ENCODE measurements at places on chromosomes 5 and 9.
A peak's percentile ranks its signal among the peaks of the same experiment; 100 is the strongest.

DNA sequence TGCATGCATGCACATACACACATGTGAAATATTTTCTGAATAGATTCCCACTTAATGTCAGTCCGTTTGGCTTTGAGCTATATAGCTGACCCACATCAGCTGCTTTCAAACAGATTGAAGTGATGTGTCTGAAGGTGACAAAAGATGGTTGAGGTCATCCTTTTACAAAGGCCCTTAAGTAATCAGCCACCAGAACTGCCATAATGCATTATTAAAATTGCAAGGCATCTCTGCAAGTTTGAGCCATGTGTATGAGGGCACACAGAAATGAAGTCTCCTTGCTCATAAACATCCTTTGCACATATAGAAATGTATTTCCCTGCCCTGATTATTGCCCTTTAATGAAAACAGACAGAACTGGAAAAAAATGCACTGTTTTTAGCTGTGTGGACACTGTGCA is 1043.0 kb upstream of the C9orf72 start:
- DNase-seq: no peak

GRCh38 chr5:115979201-115980041 is 17.1 kb downstream of the LVRN start:
- DNase-seq: peak; percentile 67

DNA sequence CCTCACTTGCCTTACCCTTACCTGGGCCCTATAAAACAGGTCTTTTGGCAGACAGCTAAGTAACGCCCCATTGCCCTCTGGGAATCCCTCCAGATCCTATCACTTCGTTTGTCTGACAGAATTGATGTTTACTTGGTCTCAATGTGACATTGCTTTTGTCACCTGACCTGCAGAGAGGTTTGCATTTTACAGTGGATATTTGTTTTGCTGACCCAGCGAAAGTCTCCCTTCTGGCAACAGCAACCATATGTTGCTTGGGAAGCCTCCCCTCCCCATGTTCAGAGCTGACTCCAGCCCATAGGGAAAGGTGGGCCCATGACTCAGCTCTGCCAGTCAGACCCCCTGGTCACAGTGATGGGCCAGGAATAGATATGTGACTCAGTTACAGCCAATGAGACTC is 54.0 kb upstream of the LARP1 start:
- DNase-seq: no peak

DNA sequence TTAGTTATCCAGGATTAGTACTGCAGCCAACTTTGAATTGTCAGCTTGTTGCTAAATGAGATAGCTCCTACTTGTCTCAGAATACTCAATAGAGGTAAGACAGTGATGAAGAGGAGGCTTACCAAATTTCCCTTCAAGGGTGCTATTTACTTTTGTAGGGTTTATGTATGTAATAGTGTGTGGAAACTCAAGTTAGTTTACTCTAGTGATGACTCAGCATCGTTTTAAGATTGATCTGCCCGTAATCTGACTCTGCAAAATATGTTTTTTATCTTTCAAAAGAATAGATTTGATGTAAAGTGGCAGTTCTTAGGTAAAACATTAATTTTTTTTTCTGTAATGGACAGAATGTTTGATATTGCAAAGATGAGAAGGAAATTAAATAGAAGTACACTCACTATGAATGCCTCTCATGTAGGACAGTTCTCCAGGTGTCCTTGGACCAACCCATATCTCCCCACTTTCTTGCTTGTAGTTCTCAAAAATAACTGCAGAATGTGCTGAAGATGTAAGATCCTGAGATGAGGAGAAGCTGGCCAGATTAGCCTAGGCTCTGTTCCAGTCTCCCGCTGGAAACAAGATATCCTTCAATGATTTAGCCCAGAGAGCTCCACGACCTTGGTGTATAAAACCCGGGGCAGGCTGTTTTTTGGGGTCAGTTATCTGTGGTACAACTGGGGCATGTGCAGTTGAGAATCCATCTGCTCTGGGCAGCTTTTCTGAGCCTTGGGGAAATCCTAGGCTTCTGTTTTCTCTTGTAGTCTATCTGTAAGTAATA is 24.4 kb upstream of the MROH2B start:
- no peak for DNase-seq

- DNase-seq: no peak
Observed at GRCh38 chr5:31479706-31480105, 52.2 kb downstream of the DROSHA start.

DNA sequence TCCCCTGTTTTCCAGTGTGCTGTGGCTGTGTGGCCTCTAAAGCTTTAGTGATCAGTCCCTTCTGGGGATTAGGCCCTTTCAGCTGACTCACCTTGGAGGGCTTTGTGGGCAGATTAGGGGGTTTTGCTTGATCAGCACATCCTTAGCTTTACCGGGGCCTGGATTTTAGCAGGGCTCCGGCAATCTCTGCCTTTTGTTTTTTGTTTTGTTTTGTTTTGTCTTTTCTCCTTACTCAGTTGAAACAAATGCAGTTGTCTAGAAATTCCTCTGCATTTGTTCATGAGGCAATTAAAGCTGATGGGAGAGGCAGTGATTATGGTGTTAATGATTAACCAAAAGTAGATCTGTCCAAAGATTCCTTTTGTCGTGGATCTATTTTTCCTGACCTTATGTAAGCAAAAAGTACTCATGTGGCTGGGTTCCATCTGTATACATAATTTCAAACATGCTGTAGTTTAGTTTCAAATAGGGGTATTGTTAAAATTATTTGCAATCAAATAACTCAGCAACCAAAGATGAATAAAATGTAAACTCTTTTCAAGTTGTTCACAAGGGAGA is 5.2 kb upstream of the TDRD7 start:
- DNase-seq: no peak

DNA sequence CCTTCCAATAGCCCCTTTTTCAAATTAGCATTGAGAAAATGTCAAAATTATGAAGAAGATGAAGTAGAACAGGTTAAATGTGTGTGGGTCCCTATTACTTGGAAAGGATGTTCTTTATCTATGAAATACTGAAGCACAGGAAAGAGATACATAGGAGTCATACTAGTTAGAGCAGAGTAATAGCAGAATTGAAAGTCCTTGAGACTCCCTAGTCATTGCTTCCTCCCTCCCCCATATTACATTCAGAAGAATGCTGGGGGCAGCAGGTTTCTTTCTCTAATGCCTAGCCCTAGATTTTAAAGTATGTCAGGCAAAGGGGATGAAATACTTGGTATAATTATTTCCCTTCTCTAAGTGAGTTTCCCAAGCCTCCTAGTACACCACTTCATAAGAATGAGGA is 4.4 kb downstream of the ZCCHC9 start:
- DNase-seq: no peak

DNA sequence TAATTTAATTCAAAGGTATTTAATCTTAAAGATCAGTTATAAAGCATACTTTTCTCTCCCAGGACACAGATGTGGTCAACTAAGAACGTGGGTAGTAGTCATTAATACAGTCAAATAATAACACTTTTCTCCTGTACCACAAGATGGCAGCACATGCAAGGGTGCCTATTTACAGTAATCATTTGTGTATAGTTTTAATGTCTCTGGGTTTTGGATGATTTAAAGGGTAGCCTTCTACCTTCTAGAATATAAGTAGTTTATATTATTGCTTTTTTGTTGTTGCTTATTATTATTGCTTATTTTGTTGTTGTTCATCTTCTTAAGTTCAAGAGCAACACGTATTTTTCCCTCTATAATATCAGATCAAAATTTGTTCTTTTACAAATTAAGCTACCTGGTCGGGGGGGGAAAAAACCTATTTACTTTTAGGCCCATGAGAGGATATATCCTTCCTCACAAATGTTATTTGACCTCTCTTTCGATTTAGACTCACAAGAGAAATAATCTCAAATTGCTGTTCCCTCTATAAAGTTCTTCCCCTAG is 59.6 kb upstream of the SLC27A6 start:
- peak; percentile 53 for DNase-seq

- no peak for DNase-seq
Observed at GRCh38 chr9:2012347-2012746, 2.8 kb upstream of the SMARCA2 start.

GRCh38 chr9:107819772-107820565 is 330.4 kb upstream of the KLF4 start:
- DNase-seq: peak; percentile 8

DNA sequence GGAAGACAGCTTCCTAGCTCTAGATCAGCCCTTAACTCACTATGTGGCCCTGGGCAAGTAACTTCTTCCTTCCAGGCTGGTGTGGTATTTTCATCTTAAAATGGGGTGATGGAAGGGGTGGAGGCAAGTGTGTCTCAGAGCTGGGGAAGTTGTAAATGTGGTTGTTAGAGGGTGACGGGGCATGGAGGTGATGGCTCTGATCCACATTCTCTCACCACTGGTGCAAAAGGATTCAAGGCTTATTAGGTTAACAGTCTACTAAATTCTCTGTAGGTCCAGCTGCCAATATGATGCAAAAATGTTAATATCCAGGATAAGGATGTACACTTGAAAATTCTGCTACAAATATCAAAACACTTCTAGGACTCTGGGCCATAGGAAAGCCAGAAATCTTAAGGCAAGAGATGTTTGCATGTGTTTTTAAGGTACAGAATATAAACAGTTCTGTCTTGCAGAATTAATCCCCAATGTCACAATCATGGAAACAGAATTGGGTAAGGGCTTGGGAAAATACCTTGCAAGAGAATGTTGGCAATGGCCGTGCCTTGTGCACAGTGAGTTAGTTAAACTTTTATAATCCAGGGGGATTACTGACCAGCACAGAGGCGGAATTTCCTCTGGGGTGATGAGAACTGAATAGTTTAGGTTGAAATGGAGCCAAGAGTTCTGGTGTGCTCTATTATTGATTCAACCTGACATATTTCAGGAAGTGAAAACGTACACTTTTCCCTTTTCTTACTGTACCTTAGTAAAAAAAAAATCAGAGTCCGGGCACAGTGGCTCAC is 19.8 kb downstream of the TNFSF15 start:
- DNase-seq: no peak
